ENCODE measurements at places on chromosomes 6 and 20.

DNA sequence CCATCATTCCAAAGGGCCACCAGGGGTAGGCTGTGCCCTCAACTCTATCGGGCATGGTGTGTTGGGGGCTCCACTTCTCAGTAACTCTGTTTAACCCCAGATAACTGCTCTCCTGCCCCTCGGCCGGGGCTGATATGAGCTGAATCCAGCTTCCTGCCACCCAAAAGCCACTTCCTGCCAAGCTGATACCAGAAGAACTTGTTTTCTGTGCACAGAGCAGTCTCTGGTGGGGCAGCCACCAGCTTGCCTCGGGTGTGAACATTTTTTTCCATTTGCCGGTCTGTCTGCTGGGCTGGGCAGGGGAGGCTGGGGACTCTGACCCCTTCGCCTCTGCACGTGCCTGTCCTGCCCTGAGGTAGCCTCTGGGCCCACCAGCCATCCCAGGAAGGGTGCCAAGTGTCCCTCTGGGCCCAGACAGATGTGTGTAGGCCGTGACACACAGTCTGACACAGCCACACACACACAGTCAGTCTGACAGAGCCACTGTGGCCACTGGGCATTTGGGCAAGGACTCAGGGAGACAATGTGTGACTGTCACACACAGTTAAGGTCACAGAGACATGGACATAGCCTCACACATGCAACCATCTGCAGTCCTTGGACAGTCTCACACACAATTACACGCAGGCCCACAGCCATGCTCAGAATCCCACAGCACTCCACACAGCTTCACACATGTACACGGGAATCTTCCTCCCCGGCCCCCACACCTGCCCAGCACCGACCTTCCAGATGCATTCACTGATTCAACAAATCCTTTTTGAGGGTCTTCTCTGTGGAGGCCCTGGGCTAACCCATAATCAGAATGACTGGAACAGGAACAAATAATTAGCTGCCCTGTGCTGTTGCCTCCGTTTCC lies 45.1 kb downstream of the NOL4L start:
- DNase-seq = no peak

- DNase-seq = no peak
Measured at GRCh38 chr6:139325125-139325524, 33.3 kb upstream of the TXLNB start.

GRCh38 chr20:23381876-23382275 lies 19.9 kb downstream of the GZF1 start:
- no peak for DNase-seq

GRCh38 chr20:61262036-61262435 lies 10.0 kb downstream of the CDH4 start:
- no peak for DNase-seq

All from femur (tissue), 1 donor.